Small intestine (tissue), 16 donors: ENCODE measurements at places on chromosomes 7 and 10. TPM values are rescaled to one million over a fixed set of nuclear protein-coding genes. Genes with fewer than 3 reads are reported as not detected.
A peak's percentile ranks its signal among the peaks of the same experiment; 100 is the strongest.

The MYOZ1 gene
- polyA plus RNA-seq, result 0.37 TPM

DNA sequence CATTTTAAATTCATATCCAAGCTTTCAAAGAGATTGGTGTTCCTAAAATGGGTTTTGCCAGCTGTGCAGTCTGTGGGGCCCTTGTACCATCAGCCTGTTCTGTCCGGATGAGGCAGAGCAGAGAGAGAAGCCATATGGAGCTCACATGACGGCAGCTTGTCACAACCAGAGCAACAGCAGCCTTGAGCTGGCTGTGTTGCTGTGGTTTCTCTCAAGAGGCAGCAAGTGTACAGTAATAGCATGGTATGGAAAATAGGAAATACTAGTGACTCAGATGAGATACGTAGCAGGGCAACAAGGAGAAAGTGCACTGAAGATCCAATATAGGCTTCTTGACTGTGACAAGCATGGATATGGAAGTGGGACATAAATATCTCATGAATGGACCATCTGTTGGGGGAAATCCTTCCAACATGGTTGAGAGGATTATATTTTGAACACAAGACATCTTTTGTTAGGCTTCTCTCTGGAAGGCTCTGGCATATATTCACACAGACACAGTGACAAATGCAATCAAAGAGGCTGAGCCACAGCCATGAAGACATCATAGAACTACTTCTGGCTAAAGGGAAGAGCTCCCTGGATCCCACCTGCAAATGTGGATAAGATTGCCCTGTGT lies 251.0 kb upstream of the TAC1 start:
- DNase-seq, result no peak

GRCh38 chr7:83806538-83806937 lies 157.6 kb upstream of the SEMA3E start:
- no peak for DNase-seq

- no peak for DNase-seq
Observed at GRCh38 chr10:53726921-53727320, 954.3 kb upstream of the MBL2 start.

DNA sequence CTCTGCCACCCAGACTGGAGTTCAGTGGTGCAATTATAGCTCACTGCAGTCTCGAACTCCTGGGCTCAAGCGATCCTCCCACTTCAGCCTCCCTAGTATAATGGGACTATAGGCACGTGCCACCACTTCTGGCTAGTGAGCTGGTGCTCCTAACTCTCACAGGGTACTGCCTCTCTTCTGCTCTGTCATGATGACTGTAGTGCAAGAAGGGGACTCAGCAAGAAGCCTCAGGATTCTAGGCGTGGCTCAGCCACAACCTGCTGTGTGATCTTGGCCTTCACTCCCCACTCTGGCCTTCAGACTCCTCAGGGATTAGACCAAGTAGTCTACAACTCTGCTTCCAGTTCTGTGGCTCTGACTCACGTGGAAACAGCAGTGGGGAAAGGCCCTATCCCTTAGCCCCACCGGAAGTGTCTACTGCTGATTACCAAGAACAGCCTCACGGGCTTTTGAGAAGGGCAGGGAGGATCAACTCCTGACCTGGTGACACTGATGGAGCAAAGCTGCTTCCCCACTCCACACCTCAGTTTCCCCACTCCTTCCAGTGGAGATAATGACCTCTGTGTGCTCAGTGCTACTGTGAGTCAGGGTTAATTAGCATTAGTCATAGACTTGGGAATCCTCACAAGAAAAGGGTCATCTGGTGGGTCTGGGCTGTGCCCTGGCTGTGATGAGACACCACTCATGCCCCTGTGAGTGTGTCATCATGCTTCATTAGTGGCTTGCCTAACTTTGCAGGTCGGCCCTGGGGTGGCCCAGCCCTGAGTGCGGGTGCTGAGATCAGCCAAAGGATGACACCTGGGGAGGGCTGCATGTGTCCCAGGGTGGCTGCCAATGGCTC lies 41.1 kb downstream of the ZC3HC1 start:
- DNase-seq, result peak; percentile 54

DNA sequence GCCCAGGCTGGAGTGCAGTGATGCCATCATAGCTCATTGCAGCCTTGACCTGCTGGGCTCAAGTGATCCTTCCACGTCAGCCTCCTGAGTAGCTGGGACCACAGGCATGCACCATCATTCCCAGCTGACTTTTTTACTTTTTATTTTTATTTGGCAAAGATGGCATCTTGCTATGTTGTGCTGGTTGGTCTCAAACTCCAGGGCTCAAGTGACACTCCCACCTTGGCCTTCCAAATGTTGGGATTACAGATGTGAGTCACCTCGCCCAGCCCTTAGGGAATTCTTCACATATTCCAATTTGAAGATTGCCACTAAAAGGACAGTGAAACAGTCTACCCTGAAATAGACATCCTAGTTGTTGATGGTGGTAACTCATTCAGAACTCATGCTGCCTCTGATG lies 27.7 kb downstream of the SUGCT start:
- no peak for DNase-seq
